Activated CD8-positive, alpha-beta memory T cell treated with anti-CD3 and anti-CD28 coated beads, Interleukin-2, amount 10 ng/mL, durations not matched to agents 7 days and 5 days (primary cell): ENCODE measurements at places on chromosomes 4 and X.

DNA sequence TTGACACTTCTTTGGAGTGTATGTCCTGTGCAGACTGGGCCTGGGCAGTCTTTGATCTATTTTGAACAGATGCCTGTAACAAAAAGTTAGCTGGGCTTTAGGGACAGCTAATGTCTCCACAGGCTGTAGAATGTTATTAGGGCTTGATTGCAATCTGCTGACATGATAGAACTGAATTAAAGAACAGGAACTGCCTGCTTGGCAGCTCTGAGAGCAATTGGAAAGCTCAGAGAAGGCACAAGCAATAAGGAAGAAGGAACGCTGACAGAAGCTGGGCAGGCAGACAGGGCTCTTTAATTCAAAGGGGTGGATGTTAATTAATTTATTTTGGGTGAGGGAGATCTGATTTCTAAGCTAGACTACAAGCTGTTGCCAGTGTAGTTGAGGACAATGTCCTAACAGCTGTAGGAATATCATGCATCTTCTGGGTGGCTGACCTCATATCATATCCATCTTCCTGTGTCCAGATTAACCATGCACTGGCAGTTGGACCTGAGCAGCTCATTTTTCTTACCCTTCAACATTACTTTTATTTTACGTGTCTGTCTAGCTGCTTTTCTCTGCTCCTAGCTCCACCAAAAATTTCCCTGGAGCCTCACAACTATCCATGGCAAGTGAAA lies 20.7 kb upstream of the GRXCR1 start:
- H3K27me3 ChIP-seq: peaks cover 40% of the 10 kb centered on the region
- no peak for DNase-seq
- no peaks in the 10 kb centered on the region for H3K4me1 ChIP-seq
- no peak overlapping the region for H3K4me3 ChIP-seq
- no peaks in the 10 kb centered on the region for H3K36me3 ChIP-seq
- no peak overlapping the region for H3K27ac ChIP-seq

GRCh38 chr4:77095101-77095821 lies 19.5 kb upstream of the CCNI start:
- H3K36me3 ChIP-seq: no peaks in the 10 kb centered on the region
- peak; percentile 83 for DNase-seq
- no peak overlapping the region for H3K4me3 ChIP-seq

DNA sequence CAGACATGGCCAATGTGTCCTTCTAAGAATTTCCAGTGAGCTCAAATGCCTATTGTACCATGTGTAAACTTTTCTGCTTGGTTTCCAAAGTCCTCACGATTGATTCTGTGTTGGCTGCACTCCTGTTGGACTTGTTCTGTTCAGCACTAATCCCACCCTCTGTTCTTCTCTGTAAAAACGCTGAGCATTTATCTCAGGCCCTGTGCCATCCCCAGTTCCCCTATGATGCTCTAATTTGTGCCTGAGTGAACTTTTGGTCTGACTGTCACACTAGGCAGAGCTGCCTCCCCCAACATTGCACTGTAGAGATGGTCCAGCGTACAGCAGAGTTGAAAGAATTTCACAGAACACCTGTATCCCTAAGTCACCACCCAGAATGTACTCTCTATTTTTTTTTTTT lies 76.1 kb upstream of the STS start:
- H3K27ac ChIP-seq: peak overlapping the region; percentile 21
- peaks cover 17% of the 10 kb centered on the region for H3K36me3 ChIP-seq
- H3K4me3 ChIP-seq: no peak overlapping the region
- no peaks in the 10 kb centered on the region for H3K27me3 ChIP-seq
- DNase-seq: no peak

- H3K27ac ChIP-seq: no peak overlapping the region
- H3K27me3 ChIP-seq: peaks cover 4% of the 10 kb centered on the region
- peaks cover 3% of the 10 kb centered on the region for H3K4me1 ChIP-seq
- H3K36me3 ChIP-seq: no peaks in the 10 kb centered on the region
- no peak overlapping the region for H3K4me3 ChIP-seq
- no peak for DNase-seq
These were observed 251.0 kb downstream of the ANK2 start for GRCh38 chr4:113300471-113300928.

DNA sequence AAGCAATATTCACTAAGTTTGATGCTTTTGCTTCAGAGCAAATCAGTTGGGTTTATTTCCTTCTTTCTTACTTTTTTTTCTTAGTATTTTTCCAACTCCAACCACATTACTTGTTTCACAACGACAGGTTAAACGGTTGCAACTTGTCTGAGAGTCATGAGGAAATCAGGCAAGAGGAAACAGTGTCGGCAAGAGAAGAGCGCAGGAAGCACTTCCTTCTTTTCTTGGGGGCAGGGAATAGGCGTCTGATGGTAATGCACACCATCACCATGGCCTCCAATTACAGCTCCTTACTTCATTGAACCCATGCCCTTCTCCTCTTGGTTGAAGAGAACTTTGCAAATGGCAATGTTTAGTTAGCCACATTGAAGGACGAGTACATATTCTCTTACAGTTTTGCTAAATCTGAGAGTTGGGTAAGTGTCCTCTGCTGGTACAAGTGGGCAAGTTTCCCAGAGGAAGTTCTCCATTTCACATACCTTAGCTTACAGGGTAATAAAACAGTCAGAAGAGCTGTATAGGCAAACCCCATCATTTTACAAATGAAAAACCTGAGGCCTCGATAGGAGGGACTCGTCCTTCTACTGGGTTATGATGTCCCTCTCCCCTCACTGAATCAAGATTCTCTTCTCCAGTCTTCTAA lies 8.3 kb upstream of the CXCL8 start:
- peaks cover 3% of the 10 kb centered on the region for H3K27me3 ChIP-seq
- no peaks in the 10 kb centered on the region for H3K36me3 ChIP-seq
- H3K4me1 ChIP-seq: peaks cover 13% of the 10 kb centered on the region
- DNase-seq: no peak
- H3K4me3 ChIP-seq: no peak overlapping the region

DNA sequence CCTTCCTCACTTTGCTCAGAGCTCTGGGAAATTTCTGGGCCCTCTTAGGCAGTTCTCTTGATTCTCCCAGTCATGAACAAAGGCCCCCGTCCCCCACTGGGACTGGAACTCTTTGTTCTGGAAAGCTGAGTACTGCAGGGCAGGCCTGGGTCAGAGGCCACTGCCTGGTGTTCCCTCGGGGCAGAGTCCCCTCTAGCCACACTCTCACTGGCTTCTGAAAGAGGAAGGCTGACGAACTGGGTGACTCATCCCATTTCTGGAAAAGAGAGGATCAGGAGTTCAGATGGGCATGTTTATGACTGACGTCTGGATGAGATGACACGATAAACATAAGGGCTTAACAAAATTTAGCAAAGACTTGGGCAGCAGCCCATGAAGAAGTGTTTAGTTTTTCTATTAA lies 47.7 kb downstream of the DDX3X start:
- H3K4me3 ChIP-seq: no peak overlapping the region
- no peaks in the 10 kb centered on the region for H3K27me3 ChIP-seq
- no peak for DNase-seq
- H3K27ac ChIP-seq: no peak overlapping the region

- no peaks in the 10 kb centered on the region for H3K36me3 ChIP-seq
- no peak overlapping the region for H3K27ac ChIP-seq
- no peak for DNase-seq
- H3K4me3 ChIP-seq: no peak overlapping the region
- H3K4me1 ChIP-seq: no peaks in the 10 kb centered on the region
These were observed 406.3 kb downstream of the SPRY1 start for GRCh38 chr4:123802933-123803332.

DNA sequence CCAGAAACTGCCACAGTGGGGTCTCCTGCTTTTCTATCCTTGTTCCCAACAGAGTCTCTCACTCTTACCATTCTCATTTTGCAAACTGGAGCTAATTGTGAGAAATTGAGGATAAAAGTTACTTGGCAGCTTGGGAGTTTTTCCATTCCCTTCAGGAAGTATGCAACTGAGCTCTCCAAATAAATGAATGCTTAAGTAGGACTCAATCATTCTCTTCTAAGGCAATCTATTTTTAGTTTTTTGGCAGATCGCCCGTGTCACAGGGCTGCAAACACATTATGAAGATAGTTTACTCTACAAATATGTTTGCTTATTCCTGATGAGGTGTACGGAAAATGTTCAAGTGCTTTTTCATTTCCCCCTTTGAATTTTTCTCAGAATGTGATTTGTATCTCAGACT lies 5.3 kb downstream of the ASB11 start:
- no peak for DNase-seq
- H3K4me3 ChIP-seq: no peak overlapping the region
- no peaks in the 10 kb centered on the region for H3K36me3 ChIP-seq

DNA sequence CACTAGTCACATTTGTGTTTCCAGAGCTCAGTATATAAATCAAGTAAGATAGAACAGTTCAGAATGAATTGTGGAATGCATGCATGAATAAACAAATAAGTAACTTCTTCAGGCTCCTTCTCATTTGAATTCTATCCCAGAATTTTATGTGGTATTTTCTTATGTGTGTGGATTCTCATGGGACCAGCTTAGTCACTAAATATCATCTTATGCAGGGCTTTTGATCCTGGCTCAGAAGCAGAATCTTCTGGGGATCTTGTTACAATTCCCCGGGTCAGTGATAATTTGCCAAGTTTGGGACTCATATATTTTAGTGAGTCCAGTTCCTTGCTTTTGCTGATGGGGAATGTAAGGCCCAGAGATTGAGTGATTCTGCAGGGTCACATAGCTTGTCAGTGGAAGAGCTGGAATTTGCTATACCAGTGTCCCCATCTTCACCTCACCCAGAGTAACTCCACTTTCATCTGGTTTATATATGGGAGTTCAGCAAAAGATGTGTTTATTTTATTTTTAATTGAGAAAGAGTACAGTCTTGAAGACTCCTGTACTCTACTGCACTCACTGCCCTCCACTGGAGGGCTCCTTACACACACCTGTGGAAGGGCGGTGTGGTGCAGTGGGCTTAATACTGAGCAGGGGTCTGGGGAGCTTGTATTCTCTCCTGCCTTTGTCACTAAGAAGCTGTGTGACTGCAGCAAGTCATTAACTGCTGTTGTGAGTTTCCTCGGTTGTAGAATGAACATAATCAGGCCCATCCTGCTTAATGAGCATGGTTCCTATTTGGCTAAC lies 198.2 kb upstream of the CXorf66 start:
- no peaks in the 10 kb centered on the region for H3K4me1 ChIP-seq
- no peaks in the 10 kb centered on the region for H3K27me3 ChIP-seq
- DNase-seq: no peak

- no peaks in the 10 kb centered on the region for H3K36me3 ChIP-seq
- H3K4me1 ChIP-seq: no peaks in the 10 kb centered on the region
- no peaks in the 10 kb centered on the region for H3K27me3 ChIP-seq
These were observed 56.7 kb upstream of the RASSF6 start for GRCh38 chr4:73676861-73677323.

DNA sequence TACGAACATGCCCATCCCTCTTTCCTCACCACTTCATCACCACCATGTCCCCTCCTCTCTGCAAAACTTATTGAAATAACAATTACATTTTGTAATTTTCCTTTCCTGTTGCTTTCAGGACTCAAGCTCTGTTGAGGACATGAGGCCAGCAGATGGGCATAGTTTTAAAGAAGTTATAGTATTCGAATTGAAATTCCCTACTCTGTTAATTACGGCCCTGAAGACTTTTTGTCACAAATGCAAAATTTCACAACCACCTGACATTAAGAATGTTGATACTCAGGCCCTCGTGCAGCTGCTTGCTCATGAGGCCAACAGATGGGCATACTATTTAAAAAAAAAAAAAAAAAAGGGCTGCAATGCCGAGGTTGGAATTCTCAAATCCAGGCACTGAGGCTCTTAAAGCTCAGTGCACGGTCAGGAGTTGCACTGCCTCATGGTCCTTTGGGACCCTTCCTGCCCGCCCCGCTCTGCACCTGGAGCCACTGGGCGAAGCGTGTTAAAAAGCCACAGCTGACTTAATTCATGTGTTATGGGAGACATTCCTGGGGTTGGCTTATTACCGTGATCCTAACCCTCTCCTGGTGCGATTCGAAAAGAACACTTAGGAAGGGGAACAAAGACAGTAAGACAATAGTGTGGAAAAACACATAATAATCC lies 34.2 kb upstream of the FAT1 start:
- H3K27me3 ChIP-seq: no peaks in the 10 kb centered on the region
- no peaks in the 10 kb centered on the region for H3K36me3 ChIP-seq
- H3K4me3 ChIP-seq: no peak overlapping the region
- no peak overlapping the region for H3K27ac ChIP-seq

GRCh38 chr4:40334591-40335524 lies at the start of gene CHRNA9:
TSS of gene CHRNA9 (plus strand) at chr4:40335333. CDS start at chr4:40335468, 135 bp downstream.
- DNase-seq: no peak
- H3K4me3 ChIP-seq: no peak within 1 kb of the TSS
- no peaks in the 10 kb centered on the region for H3K36me3 ChIP-seq
- peaks cover 12% of the 10 kb centered on the region for H3K27me3 ChIP-seq
- H3K27ac ChIP-seq: no peak within 1 kb of the TSS

DNA sequence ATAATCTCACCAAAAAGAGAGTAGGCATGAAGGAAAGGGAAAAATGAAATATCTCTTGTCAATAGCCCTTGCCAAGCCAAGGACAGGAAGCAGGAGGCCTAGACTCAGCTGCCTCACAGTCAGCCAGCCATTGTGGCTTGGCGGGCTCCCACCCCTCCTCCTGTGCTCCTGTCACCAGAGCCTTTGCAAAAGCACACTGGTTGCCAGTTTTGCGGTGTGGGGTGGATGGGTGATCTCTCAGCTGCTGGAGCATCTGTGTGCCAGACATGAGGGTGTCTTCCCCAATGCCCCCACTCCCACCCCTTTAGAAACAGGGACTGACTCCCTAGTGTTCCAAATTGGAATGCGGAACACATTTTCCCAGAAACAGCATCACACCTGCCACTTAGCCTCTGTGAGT lies 26.1 kb downstream of the ARHGEF6 start:
- no peak overlapping the region for H3K4me3 ChIP-seq
- peaks cover 19% of the 10 kb centered on the region for H3K36me3 ChIP-seq
- no peaks in the 10 kb centered on the region for H3K27me3 ChIP-seq
- peaks cover 57% of the 10 kb centered on the region for H3K4me1 ChIP-seq
- peak; percentile 50 for DNase-seq

DNA sequence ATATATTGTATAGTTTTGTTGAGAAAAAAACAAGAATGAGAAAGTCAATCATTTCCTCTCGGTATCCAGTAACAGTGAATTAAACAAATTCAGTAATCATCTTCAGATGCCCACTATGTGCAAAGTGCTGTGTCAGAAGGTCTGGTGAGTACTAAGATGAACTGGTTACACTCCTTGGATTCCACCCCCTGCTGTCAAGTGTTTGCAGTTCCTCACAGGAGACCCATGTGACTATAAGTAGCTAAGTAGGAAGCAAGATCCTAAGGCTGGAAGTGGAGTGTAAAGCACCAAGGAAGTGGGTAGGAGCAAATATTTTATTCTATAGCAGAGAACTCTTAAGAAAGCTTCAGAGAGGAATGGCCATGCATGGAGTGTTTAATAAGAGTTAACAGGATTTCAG lies 73.6 kb downstream of the SNX25 start:
- H3K27me3 ChIP-seq: no peaks in the 10 kb centered on the region
- DNase-seq: no peak
- no peak overlapping the region for H3K27ac ChIP-seq
- H3K4me1 ChIP-seq: peaks cover 14% of the 10 kb centered on the region

- no peaks in the 10 kb centered on the region for H3K36me3 ChIP-seq
- no peak overlapping the region for H3K4me3 ChIP-seq
- no peak overlapping the region for H3K27ac ChIP-seq
These were observed 78.2 kb downstream of the OPHN1 start for GRCh38 chrX:68354879-68355628.

- H3K27ac ChIP-seq: no peak overlapping the region
- H3K4me1 ChIP-seq: no peaks in the 10 kb centered on the region
- no peak overlapping the region for H3K4me3 ChIP-seq
- H3K27me3 ChIP-seq: no peaks in the 10 kb centered on the region
- DNase-seq: no peak
These were observed 142.7 kb downstream of the DKK2 start for GRCh38 chr4:106893395-106893881.

GRCh38 chrX:140766024-140766611 lies 56.6 kb downstream of the LINC00632 start:
- H3K36me3 ChIP-seq: no peaks in the 10 kb centered on the region
- H3K4me1 ChIP-seq: no peaks in the 10 kb centered on the region
- H3K27me3 ChIP-seq: peaks cover 16% of the 10 kb centered on the region
- no peak overlapping the region for H3K27ac ChIP-seq
- no peak overlapping the region for H3K4me3 ChIP-seq
